Activated naive CD4-positive, alpha-beta T cell treated with anti-CD3 and anti-CD28 coated beads for 36 hours (primary cell): ENCODE measurements at places on chromosomes 16 and 17.

DNA sequence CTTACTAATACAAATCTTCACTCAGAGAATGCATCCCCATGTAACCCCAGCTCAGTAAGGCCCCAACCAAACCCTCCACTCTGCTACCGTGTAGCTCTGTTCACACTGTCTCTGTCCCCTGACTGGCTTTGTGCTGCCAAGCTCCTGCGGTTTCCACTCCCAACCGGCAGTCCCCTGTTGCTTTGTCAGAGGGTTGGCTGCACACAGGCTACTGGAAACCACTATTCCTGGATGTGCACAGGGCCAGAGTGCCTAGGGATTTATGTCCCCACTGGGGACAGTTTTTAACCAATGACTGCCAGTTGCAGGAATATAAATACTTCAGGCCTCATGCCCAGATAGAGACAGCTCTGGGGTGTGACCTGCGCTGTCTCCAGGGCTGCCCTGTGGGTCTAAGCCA lies 157.1 kb upstream of the C16orf82 start:
- no peak for DNase-seq

- DNase-seq: no peak
Measured at GRCh38 chr16:46746821-46747776, 1.0 kb downstream of the MYLK3 start.

GRCh38 chr16:17836868-17837602 lies 366.3 kb upstream of the XYLT1 start:
- no peak for DNase-seq

- DNase-seq: no peak
Measured at GRCh38 chr17:31089471-31089870, 5.3 kb upstream of the NF1 start.
